Occipital lobe (tissue), 3 donors: ENCODE measurements at places on chromosomes 3 and 15.

- no peak for DNase-seq
Measured at GRCh38 chr3:194245975-194246561, 105.1 kb downstream of the CPN2 start.

DNA sequence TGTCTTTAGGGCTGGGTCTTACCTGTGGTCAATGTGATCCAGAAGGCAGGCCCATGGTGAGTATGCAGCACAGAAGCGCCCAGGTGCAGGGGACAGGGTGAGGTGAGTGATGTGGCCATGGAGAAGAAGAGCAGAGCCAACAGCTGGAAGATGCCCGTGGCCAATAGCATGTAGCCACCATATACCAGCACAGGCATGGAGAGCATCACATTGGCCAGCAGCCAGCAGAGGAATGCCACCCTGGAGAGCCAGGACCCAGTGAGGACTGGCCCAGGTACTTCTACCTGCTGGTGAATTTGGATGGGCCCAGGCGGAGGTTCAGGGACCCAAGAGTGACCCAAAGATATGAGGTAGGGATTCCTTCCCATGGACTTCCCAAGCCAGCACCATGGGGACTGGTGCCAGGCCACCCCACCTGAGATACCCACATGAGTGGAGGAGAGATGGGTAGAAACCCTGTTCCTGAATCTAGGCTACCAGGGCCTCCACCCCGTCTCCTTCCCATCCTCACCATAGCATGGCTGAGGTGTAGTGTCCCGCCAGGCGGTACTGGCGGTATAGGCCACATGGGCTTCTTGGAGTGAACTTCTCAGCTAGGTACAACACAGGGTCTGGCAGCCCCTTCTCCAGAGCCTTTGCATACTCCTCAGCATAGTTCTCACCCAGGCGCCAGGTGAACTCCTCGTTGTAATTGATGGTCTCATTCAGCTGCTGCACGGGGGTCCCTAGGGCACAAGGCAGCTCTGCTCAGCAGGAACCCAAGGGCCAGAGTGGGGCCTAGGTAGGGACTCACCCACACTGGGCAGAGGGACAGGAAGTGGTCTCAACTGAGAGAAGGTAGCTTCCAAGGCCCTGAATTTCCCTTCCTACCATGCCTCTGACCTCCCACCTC is 6.2 kb downstream of the DUOXA2 start:
- no peak for DNase-seq

DNA sequence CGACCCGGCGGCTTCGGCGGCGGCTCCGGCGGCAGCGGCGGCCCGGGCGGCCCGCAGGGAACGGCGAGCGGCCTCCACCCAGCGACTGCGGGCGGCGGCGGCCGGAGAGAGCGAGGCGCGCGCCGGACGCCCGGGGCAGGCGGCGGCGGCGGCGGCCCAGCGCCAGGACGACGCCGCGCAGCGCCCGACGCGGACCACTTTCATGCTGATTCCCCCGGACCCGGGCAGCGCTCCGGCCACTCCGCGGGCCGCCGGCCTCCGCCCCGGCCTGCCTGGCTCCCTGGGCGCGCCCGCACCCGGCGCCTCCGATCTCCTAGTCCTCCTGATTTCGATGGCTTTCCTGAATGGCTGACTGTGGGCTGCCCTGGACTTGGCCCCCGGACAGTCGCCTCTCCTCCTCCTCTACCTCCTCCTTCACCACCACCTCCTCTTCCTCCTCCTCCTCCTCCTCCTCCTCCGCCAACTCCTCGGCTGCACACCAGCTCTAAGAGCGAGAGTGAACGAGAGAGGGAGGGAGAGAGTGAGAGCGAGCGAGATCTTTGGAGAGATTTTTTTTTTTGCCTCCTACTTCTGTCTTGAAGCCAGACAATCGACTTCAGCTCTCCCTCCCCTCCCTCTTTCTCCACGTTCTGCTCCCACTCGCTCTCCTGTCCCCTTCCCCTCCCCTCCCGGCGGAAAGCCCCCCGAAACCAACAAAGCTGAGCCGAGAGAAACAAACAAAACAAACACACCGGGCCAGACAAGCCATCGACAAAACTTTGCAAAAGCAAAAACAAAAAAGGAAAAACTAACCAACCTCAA is 844 bp downstream of the NR2F2 start:
- DNase-seq = no peak

GRCh38 chr3:78201091-78201490 is 1161.2 kb downstream of the ROBO2 start:
- DNase-seq = no peak

GRCh38 chr15:40142428-40142827 is 18.4 kb upstream of the BUB1B start:
- no peak for DNase-seq

DNA sequence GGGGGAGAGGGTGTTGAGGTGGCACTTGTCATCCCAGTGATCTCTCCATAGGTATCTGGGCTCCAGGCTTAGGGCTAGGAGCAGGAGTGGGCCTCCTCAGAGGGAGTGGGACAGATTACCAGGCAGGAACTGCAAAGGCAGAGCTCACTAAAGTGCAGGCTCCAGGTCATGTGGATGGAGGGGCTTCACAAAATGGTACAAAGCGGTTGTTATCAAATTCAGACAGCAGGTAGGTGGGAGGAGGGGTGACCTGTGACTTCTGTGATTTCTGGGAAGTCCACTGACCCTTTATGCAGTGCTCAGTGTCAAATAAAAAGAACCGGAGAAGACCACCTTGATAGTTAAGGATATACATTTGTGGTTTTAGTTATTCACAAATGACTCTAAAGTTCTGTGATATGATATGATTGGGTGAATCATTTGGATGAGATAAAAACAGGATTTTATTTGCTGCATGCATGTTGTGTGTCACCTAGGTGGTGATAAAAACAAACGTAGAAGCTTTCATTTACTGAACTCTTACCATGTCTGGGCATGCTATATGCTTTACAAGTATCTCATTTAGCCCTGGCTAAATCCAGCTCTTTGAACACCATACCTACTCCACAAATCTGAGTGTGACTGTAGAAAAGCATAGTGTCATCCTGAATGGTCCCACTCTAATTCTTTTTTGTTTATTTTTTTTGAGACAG is 20.2 kb downstream of the ST6GAL1 start:
- no peak for DNase-seq

GRCh38 chr15:25182098-25182478 is 227.3 kb downstream of the SNRPN start:
- DNase-seq = no peak

DNA sequence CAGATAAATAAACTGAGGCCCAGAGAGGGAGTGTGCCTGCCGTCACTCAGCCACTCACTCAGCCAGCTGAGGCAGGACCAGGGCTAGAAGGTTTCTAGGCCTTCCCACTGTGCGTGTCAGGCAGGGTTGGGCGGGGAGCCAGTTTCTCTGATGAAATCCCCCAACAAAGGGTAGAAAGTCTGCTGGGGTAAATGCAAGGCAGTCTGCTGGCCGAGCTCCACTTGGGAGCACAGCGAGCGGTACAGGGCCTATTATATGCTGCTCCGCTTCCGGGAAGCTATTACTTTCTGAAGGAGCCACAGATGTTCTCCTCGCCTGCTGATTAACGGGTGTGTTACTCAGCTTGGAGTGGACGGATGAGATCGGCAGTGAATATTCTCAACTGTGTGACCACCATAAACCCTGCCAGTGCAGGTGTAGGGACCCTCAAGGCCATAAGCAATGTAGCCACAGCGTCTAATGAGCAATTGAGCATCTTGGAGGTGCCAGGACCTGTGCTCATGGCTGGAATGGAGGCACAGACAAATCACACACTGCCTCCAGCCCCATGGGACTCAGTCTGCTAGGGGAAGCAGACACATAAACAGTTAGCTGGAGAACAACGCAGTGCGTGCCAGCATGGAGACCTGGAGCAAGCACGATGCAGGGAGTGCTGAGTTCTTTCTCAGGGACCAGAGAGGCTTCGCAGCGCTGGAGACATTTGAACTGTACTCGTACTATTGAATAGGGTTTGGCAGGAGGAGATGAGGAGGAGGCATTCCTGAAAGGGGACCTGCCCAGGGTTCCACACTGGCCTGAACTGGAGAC is 42.1 kb downstream of the CORO2B start:
- peak; percentile 81 for DNase-seq

DNA sequence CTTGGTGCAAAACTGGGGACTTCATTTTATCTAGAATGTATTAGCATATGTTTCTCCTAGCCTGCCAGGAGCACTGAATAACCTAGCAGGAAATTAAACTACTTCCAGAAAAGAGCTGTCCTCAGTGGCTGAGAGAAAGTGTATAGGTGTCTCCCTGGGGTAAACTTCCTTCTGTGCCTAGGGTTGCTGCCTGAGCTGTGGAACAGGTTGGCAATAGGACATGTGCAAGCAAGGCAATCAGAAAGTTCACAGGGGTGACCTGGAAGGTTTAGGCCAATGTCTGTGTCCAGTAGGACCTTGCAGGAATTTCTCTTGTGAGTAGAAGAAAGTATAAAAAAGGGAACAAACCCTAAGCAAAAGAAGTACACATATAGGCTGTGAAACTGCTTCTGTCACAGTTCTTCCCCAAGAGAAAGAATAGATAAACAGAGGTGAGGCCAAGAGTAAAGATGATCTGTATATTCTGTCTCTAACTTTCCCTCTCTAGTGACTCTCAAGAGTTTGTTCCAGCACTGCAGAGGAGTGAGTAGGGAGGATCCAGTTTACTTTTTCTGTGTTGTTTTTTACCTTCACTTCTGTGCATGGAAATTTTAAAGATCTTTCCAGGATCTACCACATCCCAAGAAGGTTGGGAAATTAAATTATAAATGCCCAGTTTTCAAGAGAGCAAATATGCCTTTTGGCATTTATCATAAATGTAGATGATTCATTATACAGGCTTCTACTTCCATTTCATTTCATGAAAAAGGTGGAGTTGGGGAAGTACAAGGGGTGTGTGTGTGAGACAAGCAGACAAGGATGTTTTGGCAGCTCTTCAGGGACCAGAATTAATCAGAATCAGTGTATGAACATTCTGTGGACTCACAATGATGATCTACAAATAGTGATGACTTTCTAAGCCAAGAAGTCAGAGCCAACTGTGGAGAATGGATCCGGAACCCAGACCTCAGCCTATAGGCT is 155.2 kb downstream of the RBPMS2 start:
- DNase-seq = no peak

DNA sequence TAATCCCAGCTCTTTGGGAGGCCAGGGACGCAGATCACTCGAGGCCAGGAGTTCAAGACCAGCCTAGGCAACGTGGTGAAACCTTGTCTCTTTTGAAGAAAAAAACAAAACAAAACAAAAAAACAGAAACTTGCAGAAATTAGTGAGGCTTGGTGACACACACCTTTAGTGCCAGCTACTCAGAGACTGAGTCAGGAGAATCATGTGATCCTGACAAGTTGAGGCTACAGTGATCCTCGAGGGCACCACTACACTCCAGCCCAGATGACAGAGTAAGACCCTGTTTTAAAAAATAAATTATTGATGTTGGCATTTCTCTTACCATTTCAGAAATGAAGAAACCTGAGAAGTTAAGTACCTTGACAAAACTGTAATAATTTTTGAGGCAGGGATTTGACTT is 44.6 kb upstream of the CCNB2 start:
- no peak for DNase-seq

DNA sequence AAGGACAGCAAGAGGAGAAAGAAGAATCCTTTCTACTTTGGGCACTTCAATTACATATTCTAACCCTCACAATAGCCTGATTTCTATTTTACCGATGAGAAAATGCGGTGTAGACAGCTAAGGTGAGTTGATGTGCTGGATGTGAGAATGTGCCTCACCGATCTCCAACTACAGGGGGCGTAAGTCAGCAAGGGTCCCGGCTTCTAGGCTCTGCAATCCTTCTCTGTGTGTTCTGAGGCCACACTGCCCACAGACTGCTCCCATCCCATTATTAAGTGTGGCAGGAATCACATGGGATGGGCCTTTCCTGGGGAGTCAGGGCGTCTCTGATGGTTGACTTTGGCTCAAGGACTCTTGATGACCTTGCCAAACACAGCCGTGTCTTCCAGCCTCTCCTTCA is 23.6 kb upstream of the RPL35A start:
- DNase-seq = no peak

DNA sequence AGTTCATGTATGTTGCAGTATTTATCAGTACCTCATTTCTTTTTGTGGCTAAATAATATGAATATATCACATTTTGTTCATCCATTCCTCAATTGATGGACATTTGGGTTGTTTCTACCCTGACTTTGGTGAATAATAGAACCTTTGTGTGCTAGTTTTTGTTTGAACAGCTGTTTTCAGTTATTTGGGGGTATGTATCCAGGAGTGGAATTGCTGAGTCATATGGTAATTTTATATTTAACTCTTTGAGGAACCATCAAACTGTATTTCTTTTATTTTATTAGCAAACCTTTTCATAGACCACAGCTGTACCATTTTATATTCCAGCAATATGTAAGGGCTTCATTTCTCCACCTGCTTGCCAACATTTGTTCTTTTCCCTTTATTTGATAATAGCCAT is 38.4 kb upstream of the RBM5 start:
- DNase-seq = no peak

- no peak for DNase-seq
Measured at GRCh38 chr3:28476194-28476593, 127.6 kb upstream of the AZI2 start.

GRCh38 chr15:39665629-39666250 is 84.9 kb downstream of the THBS1 start:
- no peak for DNase-seq

GRCh38 chr3:100577382-100578008 is 31.9 kb upstream of the ADGRG7 start:
- DNase-seq = no peak

GRCh38 chr15:29018995-29019976 is 133.5 kb downstream of the APBA2 start:
- DNase-seq = no peak

DNA sequence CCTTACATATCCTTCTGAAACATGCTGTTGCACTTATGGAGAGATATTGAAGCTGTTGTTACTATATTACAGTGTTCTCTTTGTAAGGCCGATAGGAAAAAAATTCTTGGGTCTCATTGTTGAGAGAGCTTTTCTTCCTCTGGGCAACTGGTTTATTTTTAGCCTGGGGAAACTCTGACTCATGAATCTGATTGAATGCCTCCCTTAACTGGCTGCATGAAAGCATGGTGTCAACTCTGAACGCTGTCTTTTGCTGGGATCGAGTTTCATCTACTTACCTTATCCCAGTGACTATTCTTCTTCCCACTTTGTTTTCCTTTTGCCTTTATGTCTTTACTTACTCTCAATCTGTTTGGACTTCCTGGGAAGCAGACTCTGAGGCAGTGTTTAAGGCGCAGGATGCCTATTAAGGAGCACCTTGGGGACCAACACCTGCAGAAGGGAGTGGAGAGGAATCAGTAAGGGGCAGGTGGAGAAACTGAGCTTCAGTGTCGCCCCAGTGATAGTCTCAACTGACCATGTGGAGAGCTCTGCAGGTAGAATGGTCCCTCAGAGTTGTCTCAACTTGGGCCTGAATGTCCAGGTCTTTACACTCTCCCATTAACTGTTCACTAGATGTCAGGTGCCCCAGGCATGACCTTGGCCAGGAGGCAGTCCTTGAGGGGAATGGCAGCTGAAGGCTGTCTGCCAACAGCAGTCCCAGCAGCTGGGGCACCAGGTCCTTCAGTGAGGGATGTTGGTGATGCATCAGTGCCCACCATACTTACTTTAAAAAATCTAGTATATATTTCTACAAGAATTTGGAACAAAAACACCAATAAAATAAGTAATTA is 88.9 kb upstream of the CCNL1 start:
- no peak for DNase-seq

- DNase-seq = no peak
Measured at GRCh38 chr3:109985943-109986555, 648.7 kb upstream of the DPPA4 start.

GRCh38 chr15:66760968-66761725 is 59.1 kb downstream of the SMAD6 start:
- DNase-seq = no peak
